ENCODE measurements at places on chromosomes 5 and 9. TPM values are rescaled to one million over a fixed set of nuclear protein-coding genes. Genes with fewer than 3 reads are reported as not detected.
A peak's percentile ranks its signal among the peaks of the same experiment; 100 is the strongest.

The WWC1 gene
- not detected for total RNA-seq

The AQP3 gene
- 6.9 TPM for total RNA-seq

The ACTBL2 gene
- not detected for total RNA-seq

The OLFM1 gene
- 13.3 TPM for total RNA-seq

The AGXT2 gene
- total RNA-seq = not detected

The SH3RF2 gene
- total RNA-seq = 0.81 TPM

The OBP2B gene
- total RNA-seq = not detected

The MARCHF3 gene
- 4.4 TPM for total RNA-seq

- no peaks in the 10 kb centered on the region for H3K4me1 ChIP-seq
- peak overlapping the region; percentile 80 for H3K27ac ChIP-seq
- no peaks in the 10 kb centered on the region for H3K36me3 ChIP-seq
Measured at GRCh38 chr9:4084435-4084818, 215.4 kb downstream of the GLIS3 start.

DNA sequence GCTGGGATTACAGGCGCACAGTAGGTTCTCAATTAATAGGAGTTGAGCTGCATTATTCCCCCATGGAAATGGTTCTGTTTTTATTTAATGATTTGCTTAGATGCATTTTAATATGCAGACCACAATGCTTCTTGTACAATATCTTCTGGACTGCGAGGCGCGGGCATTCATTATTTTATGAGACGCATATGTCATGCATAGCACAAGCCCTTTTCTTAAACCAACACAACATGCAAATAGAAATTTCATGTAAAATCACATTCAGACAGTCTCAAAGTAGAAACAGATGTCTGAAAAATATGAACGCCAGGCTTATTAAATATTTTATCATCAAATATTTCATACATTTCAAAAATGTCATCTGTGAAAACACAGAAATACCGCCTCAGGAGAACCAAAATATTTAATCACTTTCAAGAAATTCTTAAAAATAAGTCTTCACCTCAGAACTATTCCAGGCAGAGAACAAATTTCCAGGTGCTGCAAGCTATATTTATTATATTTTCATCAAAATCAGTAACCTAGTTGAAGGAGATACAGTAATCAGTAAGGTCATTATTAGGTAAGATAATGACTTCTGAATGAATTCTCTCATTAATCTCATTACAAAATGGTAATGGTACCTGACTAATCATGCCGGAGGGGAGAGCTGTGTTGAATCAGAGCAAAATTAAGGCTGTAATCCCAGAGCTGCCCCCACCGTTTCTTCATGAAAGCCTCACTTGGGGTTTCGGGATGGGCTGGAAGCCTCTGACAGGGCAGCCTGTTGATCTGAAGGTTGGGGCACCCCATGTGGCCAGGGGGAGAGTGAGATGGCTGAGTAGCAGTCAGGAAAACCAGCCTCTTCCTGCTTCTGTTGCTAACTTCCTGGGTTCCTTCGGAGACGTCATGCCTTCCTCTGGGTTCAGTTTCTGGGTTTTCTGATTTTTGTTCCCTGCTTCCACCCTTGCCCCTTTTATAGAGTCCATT is 133.9 kb upstream of the ZNF618 start:
- peaks cover 3% of the 10 kb centered on the region for H3K27me3 ChIP-seq
- no peak for DNase-seq
- no peak overlapping the region for H3K27ac ChIP-seq
- no peaks in the 10 kb centered on the region for H3K4me1 ChIP-seq
- H3K4me3 ChIP-seq = no peak overlapping the region

DNA sequence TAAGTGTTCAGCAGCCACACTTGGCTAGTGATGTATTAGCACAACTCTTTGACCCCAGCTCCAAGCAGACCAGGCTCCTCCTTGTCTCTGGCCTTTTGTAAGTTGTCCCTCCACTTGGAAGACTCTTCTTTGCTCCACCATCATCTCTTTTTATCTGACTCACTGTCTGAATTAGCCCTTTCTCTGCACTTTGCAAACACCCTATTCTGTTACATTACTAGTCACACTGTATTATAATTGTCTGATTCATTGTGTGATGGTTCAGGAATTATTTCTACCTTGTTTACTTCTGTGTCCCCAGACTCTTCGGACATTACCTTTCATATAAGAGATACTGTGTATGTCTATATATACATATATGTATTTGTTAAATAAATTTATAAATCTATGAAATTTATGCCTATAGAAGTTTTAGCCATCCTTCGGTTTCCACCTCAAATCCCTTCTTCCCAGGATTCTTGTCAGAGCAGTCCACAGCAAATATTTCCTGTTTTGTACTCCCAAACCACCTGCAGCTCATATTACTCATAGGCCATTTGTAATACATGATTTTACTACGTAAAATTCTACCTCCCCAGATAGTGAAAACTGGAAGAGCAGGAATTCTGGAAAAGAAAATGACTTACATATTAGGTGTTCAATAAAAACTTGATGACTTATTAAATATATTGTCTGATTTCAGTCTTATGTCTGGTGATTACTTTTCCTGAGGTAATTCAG is 69.0 kb downstream of the MTAP start:
- H3K4me3 ChIP-seq = no peak overlapping the region
- H3K4me1 ChIP-seq = no peaks in the 10 kb centered on the region
- no peaks in the 10 kb centered on the region for H3K36me3 ChIP-seq
- H3K27ac ChIP-seq = no peak overlapping the region

GRCh38 chr5:170330568-170331054 is 33.0 kb upstream of the LCP2 start:
- H3K4me3 ChIP-seq = no peak overlapping the region
- DNase-seq = no peak
- peaks cover 10% of the 10 kb centered on the region for H3K4me1 ChIP-seq
- no peaks in the 10 kb centered on the region for H3K36me3 ChIP-seq

GRCh38 chr9:75239176-75239575 is 150.9 kb downstream of the OSTF1 start:
- no peak overlapping the region for H3K4me3 ChIP-seq
- H3K36me3 ChIP-seq = no peaks in the 10 kb centered on the region
- no peak for DNase-seq
- H3K4me1 ChIP-seq = no peaks in the 10 kb centered on the region
- H3K27me3 ChIP-seq = no peaks in the 10 kb centered on the region

DNA sequence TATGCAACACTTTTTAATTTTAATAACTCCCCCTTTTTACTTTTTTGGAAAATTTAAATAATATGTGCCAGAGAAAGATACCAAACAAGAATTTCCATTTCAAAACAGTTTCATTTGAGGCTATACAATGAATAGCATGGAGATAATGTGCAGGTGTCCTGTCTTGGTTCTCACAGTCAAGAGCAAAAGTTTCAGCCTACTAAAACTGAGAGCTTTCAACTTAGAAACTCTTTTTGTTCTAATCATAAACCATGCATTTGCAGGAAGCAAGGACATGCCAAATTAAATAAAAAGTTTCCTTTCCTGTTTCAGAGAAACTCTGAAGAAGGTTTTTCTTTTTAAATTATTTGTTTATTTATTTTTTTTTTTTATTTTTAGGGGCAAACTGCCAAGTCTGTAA is 1165.6 kb upstream of the SEMA6A start:
- no peaks in the 10 kb centered on the region for H3K4me1 ChIP-seq
- no peaks in the 10 kb centered on the region for H3K36me3 ChIP-seq
- DNase-seq = no peak
- H3K4me3 ChIP-seq = no peak overlapping the region
- no peaks in the 10 kb centered on the region for H3K27me3 ChIP-seq
- no peak overlapping the region for H3K27ac ChIP-seq

GRCh38 chr9:13412331-13412730 is 132.8 kb upstream of the MPDZ start:
- no peak overlapping the region for H3K27ac ChIP-seq
- H3K4me3 ChIP-seq = no peak overlapping the region
- DNase-seq = no peak
- no peaks in the 10 kb centered on the region for H3K36me3 ChIP-seq

DNA sequence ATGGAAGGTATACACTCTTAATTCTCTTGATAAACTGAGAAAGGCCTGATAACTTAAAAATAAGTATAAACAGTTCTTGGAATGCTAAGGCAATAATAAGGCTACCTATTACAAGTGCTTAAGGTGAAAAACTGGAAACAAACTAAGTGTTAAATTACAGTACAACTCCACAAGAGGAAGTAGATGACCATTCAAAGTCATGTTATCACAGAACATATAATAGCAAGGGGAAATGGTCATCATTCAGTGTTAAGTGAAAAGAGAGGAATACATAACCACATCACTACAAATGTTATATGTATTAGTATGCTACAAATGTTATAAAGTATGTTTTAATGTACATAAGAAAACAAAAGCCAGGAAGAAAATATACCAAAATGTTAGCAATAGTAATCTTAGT is 135.9 kb downstream of the CCDC192 start:
- H3K4me1 ChIP-seq = peaks cover 10% of the 10 kb centered on the region
- H3K36me3 ChIP-seq = no peaks in the 10 kb centered on the region
- no peak for DNase-seq
- no peak overlapping the region for H3K27ac ChIP-seq

DNA sequence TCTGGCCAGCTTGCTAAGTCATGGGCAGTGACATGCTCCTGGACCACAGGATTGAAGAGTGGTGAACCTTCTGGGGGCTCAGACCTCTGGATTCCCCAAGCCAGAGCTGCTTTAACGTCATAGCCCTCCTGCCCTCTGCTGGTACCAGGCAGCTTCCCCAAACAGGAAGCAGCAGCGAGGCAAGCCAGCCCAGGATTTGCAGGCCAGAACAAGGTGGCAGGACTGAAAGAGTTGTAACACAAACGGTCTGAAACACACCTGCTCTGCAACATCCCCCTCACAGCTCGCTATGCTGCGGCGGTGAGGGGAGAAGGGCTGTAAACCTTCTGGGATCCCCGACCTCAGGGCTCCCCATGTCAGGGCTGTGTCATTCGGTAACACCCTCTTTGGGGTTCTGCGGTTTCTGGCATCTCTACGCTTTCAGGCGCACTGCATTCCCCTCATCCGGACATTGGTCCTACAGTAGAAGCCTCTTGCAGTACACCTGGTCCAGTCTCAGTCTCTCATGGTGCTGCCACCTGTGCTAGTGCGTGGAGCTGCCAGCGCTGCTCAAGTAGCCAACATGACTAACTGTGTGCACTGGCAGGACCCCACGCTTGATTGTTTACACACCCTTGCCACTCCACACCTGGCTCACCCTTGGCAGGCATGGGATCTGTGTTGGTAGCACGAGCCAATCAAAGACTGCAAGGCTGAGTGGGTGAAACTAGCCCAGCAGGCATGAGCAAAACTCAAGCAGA is 893.3 kb downstream of the PTPRD start:
- H3K27me3 ChIP-seq = no peaks in the 10 kb centered on the region
- H3K4me1 ChIP-seq = no peaks in the 10 kb centered on the region
- H3K4me3 ChIP-seq = no peak overlapping the region
- DNase-seq = no peak

GRCh38 chr9:69250681-69251080 is 74.3 kb upstream of the ENTREP1 start:
- no peak for DNase-seq
- H3K4me1 ChIP-seq = no peaks in the 10 kb centered on the region
- H3K4me3 ChIP-seq = no peak overlapping the region
- H3K36me3 ChIP-seq = no peaks in the 10 kb centered on the region
- H3K27me3 ChIP-seq = no peaks in the 10 kb centered on the region

GRCh38 chr5:51201024-51201423 is 182.2 kb upstream of the ISL1 start:
- H3K27me3 ChIP-seq = no peaks in the 10 kb centered on the region
- DNase-seq = no peak
- no peaks in the 10 kb centered on the region for H3K4me1 ChIP-seq
- H3K27ac ChIP-seq = no peak overlapping the region

- no peaks in the 10 kb centered on the region for H3K27me3 ChIP-seq
- H3K27ac ChIP-seq = peak overlapping the region; percentile 64
- peak; percentile 49 for DNase-seq
Measured at GRCh38 chr5:157479166-157479565, 19.2 kb downstream of the NIPAL4 start.

DNA sequence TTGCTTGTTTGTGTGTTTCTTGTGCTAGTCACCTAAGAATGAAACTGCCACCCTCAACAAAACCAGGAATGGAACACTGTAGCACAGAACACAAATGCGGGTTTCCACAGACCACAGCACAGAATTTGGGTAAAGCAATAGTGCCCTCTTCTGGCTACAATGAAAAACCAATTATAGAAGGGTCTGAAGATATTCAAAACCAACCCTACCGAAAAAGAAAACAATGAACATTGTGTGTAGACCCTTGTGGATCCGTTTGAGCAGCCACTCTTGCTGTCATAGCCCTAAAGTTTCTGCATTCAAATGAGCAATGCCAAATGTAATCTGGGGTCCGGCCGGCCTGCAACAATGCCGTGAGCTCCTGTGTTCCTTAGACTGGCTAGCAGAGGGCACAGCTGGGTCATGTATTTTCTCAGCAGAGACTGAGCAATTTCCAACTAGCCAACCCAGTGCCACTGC is 8.3 kb upstream of the ENC1 start:
- peaks cover 11% of the 10 kb centered on the region for H3K4me1 ChIP-seq
- DNase-seq = no peak
- no peak overlapping the region for H3K27ac ChIP-seq

- H3K27ac ChIP-seq = no peak overlapping the region
- DNase-seq = no peak
- no peak overlapping the region for H3K4me3 ChIP-seq
- no peaks in the 10 kb centered on the region for H3K36me3 ChIP-seq
- no peaks in the 10 kb centered on the region for H3K4me1 ChIP-seq
Measured at GRCh38 chr9:37988602-37989001, 80.4 kb downstream of the SHB start.

- no peaks in the 10 kb centered on the region for H3K36me3 ChIP-seq
- no peaks in the 10 kb centered on the region for H3K27me3 ChIP-seq
- H3K4me3 ChIP-seq = no peak overlapping the region
- DNase-seq = peak; percentile 69
Measured at GRCh38 chr5:170293273-170293672, 4.3 kb downstream of the LCP2 start.

DNA sequence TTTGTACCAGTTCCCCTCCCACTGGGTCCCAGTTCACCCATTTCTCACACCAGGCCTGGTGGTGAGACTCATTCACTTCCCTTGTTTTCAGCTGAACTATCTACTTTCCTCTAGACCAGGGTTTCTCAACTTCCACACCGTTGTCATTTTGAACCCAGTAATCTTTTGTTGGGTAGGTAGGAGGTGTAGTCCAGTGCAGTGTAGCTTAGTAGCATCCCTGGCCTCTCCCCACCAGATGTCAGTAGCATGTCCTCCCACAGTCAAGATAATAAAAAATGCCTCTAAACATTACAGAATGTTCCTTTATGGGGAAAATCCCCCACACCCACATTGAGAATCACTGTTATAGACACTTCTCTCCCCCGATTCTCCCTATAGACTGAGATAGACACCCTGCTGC is 299.1 kb downstream of the EPB41L4A start:
- H3K27me3 ChIP-seq = no peaks in the 10 kb centered on the region
- H3K36me3 ChIP-seq = no peaks in the 10 kb centered on the region
- no peak overlapping the region for H3K27ac ChIP-seq
- H3K4me1 ChIP-seq = no peaks in the 10 kb centered on the region
- no peak for DNase-seq
- H3K4me3 ChIP-seq = no peak overlapping the region

GRCh38 chr9:83060556-83060955 is 2.4 kb downstream of the RASEF start:
- no peak for DNase-seq
- H3K4me3 ChIP-seq = no peak overlapping the region
- peaks cover 15% of the 10 kb centered on the region for H3K4me1 ChIP-seq
- peaks cover 41% of the 10 kb centered on the region for H3K27me3 ChIP-seq
- H3K36me3 ChIP-seq = no peaks in the 10 kb centered on the region
- H3K27ac ChIP-seq = no peak overlapping the region

- no peak overlapping the region for H3K27ac ChIP-seq
- H3K36me3 ChIP-seq = no peaks in the 10 kb centered on the region
- H3K27me3 ChIP-seq = no peaks in the 10 kb centered on the region
- no peak overlapping the region for H3K4me3 ChIP-seq
- no peaks in the 10 kb centered on the region for H3K4me1 ChIP-seq
- no peak for DNase-seq
Measured at GRCh38 chr5:75243100-75243499, 6.4 kb upstream of the ANKRD31 start.

Measured in sigmoid colon (tissue), 7 donors.